Thyroid gland (tissue), 4 donors: ENCODE measurements at places on chromosomes 1 and 21. TPM values are rescaled to one million over a fixed set of nuclear protein-coding genes. Genes with fewer than 3 reads are reported as not detected.
A peak's percentile ranks its signal among the peaks of the same experiment; 100 is the strongest.

Gene PRKAA2
- 10.4 TPM for total RNA-seq

Gene A3GALT2
- not detected for total RNA-seq

Gene C4BPA
- not detected for total RNA-seq

Gene WLS
- 52.7 TPM for total RNA-seq

Gene SCAF4
- total RNA-seq, result 13.0 TPM

Gene CYP4Z1
- total RNA-seq, result 0.39 TPM

Gene DYNLT4
- total RNA-seq, result 0.67 TPM

Gene CELA2A
- not detected for total RNA-seq

Gene TRIM58
- 22.6 TPM for total RNA-seq

Gene HLX
- 4.8 TPM for total RNA-seq

Gene CHIA
- not detected for total RNA-seq

Gene CPTP
- 16.7 TPM for total RNA-seq

GRCh38 chr1:160755911-160756848, 17.1 kb downstream of the SLAMF7 start:
- no peak for DNase-seq

DNA sequence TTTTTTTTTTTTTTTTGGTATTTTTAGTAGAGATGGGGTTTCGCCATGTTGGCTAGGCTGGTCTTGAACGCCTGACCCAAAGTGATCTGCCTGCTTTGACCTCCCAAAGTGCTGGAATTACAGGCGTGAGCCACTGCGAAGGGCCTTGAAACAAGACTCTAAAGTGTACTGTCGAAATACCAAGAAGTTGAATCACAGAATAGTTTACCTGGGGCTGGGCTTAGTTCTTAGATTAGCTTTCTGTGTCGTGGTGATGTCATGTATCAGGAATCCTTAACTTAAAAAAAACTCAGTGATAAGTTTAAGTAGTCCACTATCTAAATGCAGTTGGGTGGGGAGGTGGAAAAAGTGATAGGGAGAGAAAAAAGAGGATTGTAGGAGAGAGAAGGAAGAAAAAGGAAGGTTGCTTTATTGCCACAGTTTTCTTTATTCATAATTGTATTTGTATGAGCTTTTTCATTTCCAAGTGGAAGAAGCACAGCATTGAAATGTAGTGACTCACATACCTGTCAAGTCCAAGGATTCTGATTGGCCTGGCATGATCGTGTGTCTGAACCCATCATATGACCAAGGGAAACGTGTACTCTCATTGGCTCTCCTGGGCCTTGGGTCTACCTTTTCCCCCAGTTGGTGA, 13.4 kb downstream of the ITSN1 start:
- DNase-seq, result peak; percentile 44

DNA sequence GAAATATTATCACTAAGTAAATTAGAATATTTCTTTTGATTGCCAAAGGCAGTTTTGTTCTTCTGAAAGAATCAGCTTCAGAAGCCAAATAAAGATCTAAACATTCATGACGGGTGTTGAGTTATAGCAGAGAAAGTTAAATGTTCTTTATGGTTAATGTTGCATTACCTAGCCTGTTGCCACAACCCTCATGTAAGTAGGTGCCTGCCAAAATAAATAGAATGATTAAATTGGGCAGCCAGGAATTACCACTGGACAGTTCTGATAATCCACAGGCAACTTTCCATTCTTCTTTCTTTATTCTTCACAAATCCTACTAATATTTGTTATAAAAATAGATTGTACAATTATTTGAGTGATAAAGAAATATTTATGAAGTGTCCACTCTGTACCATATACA, 217.9 kb upstream of the NRIP1 start:
- no peak for DNase-seq

GRCh38 chr1:231442735-231443134, 20.6 kb upstream of the EGLN1 start:
- DNase-seq, result no peak

DNA sequence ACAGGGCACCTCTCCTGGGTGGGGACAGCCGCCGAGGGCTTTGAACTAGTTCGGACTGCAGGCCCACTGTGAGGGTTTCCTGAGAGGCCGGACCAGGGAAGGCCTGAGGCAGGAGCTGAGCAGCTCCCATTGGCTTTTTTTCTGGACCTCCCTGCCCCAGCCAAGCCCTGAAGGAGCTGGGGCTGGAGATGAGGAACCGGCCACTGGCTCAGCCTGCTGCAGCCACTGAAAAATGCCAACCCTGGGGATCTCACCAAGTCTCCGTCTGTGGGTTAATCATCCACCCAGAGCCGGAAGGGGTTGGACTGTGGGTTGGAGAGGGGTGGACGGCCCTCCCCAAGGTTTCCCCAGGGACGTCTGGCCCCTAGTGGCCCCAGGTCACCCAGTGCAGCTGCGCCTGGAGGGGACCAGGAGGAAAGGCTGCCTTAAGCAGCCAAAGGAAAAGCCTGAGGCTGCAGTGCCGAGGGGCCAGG, 2.5 kb downstream of the VWA1 start:
- DNase-seq, result no peak

DNA sequence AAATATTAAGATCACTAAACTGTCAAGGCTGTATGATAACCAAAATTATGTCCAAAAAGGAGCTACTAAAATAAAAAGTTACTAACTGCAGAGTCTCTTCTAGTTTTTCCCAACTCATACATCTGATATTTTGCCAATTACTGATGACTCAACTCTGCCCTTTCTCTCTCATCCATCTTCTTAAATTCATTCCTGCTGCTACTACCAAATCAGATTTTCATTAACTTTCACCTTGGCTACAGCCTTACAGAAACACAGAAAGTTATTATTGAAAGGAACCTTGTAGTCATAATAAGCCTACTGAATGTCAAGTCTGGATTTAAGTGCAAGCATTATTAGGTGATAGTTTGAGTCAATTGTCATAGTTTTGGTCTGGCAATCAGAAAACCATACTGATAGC, 273.1 kb downstream of the DPYD start:
- no peak for DNase-seq

GRCh38 chr21:21921410-21922232, 923.4 kb downstream of the NCAM2 start:
- DNase-seq, result no peak

DNA sequence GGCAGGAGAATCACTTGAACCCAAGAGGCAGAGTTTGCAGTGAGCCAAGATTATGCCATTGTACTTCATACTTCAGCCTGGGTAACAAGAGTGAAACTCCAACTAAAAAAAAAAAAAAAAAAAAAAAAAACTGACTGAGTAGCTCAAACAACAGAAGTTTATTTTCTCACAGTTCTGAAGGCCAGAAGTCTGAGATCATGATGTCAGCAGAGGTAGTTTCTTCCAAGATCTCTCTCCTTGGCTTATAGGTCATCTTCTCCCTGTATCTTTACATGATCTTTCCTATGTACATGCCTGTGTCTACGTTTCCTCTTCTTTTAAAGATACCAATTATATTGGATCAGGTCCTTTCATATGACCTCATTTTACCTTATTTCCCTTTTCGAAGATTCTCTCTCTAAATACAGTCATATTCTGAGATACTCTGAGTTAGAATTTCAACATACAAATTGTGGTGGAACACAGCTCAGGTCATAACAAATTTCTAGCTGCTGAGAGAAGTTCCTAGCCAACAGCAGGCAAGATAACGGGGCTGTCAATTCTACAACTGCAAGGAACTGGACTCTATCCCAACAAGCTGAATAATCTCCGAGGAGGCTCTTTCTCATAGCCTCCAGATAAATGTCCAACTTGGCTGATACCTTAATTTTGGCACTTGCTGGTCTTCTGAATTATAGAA, 187.7 kb upstream of the ADAMTS5 start:
- DNase-seq, result no peak

GRCh38 chr1:22918644-22919043, 54.0 kb downstream of the LACTBL1 start:
- DNase-seq, result no peak

DNA sequence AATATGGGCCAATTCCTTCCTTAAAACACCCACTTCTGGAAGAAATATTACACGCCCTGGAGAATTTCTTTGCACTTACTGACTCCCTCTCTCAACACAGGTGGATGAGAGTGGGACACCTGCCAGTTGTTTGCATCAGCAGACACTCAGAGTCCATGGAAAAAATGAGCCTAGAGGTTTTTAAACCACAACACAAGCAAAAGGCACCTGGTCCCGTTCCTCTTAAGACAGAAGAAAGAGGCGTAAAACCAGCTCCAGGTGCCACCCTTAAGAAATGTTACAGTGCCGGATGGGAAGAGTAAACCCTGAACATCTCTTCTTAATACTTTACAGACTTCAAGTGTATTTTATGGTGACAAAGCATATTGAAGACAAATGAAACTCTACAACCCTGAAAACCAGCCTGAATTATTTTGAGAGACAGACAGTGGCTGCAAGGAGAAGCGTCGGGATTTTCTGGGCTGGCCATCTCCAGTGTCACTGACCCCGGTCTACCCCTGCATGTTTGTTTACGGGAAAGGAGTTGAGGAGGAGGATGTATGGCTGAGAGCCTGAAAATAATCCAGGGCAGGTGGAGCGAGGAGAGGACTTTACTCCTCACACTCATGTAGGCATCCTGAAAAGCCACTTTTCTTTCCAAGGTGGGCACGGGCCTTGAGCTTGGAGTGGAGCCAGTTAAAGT, 7.8 kb upstream of the RIPK4 start:
- peak; percentile 88 for DNase-seq

- no peak for DNase-seq
Measured at GRCh38 chr1:64340361-64340760, 129.6 kb upstream of the CACHD1 start.

GRCh38 chr1:156805766-156806511, 10.7 kb downstream of the SH2D2A start:
- peak; percentile 45 for DNase-seq

DNA sequence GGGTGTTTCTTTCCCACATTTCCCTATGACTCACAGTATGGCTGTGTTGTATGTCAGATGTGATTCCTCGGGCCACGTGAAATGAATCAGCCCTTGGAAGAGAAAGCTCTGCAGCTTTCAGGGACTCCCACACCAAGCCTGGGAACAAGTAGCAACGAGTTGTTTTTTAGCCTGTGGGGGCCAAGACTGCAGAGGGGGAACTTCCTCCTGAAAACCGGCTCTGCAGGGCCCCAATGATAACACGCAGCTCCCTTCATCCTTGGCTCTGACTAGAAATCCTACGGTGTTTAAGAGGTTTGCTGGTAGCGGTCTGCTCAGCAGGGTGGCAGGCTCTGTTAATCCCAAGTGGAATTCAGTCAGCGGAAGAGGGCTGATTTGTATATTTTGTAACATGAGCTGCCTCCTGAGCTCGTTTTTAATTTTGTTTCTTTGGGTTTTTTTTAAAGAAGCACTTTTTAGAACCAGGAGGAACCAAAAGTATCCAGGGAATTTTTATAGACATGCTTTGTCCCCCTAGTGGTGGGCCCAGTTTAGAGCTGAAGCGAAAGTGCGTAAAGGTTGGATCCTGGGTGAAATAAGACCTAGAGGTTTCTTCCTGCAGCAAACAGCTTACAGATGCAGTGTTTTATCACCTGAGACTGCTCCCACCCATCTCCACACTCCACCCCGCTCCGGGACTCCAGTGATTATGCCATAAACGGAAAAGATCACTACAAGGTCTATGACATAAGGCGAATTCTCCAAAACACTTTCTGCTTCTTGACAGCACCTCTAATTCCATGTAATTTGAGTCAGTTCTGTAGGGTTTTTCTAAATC, 48.8 kb downstream of the LAMC2 start:
- DNase-seq, result peak; percentile 87

- DNase-seq, result peak; percentile 60
Measured at GRCh38 chr1:69569576-69570328, 2.0 kb downstream of the LRRC7 start.

- no peak for DNase-seq
Measured at GRCh38 chr1:54110996-54111395, 41.8 kb downstream of the CDCP2 start.

DNA sequence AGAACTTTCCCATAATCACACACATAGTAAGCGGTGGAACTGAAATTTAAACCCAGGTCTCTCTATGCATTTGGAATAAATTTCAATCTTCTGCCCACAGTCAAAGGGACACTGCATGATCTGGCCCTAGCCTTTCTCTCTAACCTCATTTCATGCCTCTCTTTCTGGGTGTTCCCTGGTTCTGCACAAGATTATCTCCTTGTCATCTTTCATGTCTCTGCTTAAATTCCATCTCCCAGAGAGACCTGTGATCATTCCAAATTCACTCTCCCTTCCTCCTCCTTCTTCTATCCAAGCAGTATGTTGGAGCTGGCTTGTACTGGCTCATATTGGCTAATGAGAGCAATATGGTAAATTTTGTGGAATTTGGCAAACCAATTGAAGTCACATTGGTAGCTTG, 22.2 kb downstream of the ETV3L start:
- DNase-seq, result no peak

DNA sequence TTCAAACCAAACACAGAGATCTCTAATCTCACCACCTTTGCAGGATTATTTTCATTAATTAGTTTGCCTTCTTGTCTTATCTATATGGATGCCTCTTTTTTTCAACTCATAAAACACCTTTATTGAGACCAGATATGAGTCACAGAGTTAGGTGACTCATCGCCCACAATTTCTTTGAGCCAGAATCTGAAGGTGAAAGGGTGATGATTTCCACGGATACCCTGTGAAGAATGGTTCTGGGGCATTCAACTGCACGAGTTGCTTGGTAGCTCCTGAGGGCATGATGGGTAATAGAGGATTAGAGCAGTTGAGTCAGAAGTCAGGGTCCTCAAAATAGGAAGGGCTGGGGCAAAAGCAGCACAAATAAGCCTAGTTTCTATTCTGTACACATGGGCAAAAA, 128.2 kb downstream of the TBX19 start:
- DNase-seq, result no peak

- peak; percentile 70 for DNase-seq
Measured at GRCh38 chr1:212498283-212499040, 65.7 kb downstream of the NENF start.

DNA sequence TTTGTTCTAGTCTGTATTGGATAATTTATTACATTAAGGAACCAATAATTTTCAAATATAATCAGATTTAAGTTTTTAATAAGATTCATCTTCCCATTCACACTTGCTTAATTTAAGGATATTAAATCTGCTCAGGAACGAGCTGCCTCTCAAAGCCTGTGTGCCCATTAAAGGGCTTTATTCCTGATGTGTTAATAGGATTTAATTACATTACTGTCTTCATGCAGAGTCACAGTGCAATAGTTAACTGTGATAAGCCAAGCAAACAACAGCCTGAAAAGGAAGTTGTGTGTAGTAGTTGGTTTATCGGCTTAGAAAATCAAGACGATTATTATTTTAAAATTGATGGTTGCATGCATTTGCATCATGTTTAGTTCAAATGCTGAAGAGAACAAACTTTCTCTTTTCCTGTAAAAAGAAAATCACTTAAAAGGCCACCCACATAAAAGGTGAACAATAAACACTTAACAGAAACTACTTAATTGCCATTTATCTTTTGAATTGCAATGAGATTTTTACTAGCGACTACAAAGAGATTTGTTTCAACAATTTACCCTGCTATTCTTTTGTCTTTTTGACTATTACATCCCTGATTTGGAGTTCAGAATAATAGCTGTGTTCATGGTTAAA, 174.6 kb downstream of the RWDD3 start:
- DNase-seq, result no peak

GRCh38 chr1:163022129-163022528, 47.0 kb upstream of the RGS4 start:
- no peak for DNase-seq
